ENCODE measurements at places on chromosomes 1 and 21.

GRCh38 chr1:36450919-36451305, 661 bp upstream of the OSCP1 start:
- no peak for DNase-seq

DNA sequence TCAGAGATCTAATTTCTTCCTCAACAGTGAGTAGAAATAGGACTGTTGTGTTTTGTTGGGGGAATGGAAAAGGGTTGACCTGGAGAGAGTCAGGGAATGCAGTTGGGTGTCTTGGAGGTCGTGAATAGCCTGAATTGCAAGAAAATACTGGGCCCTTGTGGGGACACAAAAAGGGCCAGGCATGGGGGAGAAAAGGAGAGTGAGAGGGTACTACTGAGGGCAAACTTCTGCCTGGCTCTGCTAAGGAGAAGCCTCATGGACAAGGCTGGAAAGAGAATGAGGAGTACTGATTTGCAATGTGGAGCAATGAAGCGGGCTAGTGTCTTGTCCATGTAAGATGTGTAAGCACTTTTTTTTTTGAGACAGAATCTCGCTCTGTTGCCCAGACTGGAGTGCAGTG, 96.2 kb upstream of the IRF2BP2 start:
- no peak for DNase-seq

- no peak for DNase-seq
These were observed 102.1 kb downstream of the KCND3 start for GRCh38 chr1:111887385-111887784.

DNA sequence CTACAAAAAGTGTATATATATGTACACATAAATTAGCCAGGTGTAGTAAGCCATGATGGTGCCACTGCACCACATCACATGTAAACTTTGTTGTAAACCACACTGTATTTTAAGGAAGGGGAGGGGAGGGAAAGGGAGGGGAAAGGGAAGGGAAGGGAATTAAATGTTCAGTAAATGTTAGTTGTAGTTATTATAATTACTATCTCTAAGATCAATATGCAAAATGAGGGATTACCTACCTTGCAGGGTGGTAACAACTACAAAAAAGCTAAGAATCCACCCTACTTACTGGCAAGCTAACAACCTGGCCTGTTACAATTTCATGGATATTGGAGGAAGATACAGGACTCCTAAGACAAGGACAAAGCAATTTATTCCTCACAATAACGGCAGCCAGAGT, 17.7 kb downstream of the FAF1 start:
- no peak for DNase-seq

DNA sequence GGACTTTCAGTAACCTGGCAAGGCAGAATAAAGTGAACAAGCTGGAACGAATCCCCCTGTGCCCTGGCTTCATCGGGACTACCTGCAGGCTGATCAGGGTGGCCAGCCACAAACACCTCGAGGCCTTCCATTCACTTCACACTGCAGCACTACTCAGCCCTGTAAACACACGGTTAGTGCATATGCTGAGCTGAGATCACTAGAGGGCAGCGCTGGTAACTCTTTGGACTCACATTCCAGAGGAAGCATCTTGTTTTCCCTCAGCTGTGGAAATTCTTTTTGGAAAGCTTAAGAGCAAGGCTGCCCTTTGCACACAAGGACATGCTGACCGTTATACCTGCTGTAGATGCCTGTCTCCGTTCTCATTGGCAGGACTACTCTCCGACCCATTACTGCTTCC, 32.1 kb downstream of the PCSK9 start:
- no peak for DNase-seq

DNA sequence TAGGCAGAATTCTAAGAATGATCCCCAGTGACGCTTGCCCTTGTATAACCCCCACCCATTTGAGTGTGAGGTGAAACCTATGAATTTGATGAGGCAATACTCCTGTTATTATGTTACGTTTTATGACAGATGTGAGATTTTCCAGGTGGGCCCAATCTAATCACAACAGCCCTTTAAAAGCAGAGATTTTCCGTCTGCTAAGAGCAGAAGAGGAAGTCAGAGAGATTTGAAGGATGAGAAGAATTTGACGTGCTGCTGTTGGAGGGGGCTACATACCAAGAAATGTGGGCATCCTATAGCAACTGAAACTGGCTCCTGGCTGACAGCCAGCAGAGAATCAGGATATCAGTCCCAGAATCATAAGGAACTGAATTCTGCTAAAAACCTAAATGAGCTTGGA, 2.4 kb upstream of the SLC19A2 start:
- no peak for DNase-seq

- no peak for DNase-seq
These were observed 70.1 kb upstream of the CASZ1 start for GRCh38 chr1:10866321-10867093.

GRCh38 chr1:15308135-15308534, 61.1 kb downstream of the FHAD1 start:
- DNase-seq = no peak

DNA sequence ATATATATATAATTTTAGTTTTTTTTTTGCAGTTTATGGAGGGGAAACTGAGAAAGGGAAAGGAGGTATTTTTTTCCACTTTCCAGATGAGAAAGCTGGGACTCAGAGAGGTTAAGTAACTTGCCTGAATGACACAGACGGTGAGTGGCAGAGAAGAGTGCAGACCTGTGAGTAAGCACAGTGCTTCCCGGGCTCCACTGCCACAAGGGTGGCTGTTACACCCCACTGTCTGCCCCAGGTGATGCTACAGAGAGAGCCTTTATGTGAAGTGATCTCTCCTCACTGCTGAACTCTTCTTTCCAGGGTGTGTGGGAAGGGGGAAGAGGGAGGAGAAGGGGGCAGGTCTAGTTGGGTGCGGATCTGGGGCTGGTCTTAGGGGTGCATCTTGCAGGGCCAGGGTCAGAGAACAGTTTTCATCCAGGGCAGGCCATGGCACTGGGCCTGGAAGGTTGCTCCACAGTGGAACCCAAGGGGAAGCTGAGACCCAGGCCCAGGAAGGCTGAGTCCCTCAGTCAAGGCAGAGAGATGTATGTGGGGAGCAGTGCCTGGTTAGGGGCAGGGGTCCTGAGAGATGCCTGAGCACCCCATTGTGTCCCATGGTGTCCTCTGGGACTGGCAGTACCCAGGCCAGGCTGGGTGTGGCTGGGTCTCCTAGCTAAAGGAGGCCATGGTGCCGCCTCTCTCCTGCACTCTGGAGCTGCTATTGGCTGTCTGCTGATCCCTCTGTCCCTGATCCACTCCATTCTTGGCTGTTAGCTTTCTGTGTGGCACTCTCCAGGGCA, 357.5 kb downstream of the PTPRU start:
- DNase-seq = no peak

DNA sequence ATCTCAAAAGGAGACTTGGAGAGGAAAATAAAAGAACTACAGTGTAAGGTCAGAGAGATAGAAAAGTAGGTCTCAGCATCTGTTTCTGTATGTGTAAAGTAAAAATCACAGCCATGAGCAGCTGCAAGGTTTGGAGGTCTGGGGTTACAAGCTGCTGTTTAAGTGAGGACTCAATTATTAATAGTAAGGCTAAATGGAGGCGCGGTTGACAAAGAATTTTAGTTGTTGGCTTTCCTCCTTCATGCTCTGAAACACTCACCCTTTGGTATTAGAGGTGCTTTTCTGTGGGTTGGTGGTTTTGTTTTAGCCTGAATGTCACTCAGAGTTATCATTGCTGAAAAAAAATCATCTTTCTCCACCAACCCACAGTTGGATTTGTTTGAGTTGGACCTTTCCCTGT, 59.8 kb upstream of the HAO2 start:
- no peak for DNase-seq

DNA sequence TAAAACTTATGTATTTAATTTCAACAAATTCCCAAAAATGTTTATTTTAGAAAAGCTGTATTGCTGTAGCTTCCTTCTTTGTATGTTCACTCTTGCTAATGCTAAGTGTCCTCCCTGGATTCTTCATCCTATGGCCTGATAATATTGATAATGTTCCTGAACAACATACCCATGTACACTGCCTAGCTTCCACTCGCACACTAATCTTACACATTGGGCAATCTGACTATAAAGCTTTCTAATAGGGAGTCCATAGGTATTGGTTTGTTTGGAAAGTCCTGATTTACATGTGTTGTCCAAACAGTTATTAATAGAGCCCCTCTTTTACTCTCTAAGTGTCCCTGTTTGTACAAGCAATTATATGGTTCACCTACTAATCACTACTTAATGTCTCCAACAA, 783 bp downstream of the F13B start:
- no peak for DNase-seq

DNA sequence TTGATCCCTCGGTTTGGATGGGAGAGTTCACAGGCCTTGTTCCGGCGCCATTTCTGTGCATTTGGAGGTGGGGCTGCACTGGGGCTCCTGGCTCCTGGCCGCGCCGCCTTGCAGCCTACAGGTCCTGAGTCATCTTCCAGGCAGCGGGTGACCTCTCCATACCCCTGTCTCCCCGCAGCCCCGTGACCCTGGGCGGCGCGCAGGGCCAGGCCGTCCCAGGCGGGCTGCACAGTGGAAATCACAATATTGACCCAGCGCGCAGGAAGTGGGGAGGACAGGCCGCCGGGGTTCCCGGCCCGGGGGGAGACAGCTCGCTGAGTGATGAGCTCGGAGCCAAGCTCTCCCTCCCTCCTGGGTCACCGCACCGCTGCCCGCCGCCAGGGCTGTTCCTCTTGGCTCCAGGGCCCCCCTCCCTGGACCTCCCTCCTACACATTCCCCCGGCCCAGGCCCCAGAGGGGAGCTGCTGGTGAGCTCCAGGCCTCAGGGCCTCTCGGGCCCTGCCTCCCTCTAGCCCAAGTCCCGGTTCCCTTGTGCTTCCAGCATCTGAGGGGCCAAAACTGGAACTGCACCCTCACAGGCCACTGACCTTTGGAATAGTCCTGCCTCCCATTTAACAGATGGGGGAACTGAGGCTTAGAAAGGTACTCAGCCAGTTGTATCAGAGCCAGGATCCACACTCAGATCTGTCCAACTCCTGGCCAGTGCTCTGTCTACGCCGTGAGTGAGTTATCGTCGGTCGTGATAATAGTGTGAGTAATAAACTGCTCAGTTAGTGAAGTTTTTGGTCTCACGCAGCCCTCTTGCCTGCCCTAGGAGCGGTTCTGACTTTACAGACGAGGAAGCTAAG, 142.9 kb upstream of the WNT4 start:
- DNase-seq = no peak

- DNase-seq = no peak
These were observed 287.8 kb upstream of the USP25 start for GRCh38 chr21:15441992-15442391.

DNA sequence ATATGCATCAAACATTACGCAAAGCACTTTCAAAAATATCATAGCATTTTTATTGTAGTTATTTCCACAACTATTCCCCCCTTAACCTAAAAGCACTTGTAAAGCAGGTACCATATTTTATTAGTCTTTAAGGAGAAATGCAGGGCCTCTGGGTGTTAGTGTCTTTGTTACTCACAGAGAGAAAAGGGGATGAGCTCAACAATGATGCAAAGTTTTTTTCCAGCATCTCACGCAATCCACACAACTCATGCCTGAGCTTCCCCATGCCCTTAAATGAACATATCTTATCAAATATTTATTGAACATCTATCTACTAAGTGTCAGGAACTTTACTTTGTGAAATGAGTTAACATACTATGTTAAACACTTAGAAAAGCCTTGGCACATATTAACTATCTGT, 50.6 kb downstream of the BEND5 start:
- no peak for DNase-seq

GRCh38 chr1:180627411-180627810, 4.4 kb upstream of the XPR1 start:
- DNase-seq = no peak

DNA sequence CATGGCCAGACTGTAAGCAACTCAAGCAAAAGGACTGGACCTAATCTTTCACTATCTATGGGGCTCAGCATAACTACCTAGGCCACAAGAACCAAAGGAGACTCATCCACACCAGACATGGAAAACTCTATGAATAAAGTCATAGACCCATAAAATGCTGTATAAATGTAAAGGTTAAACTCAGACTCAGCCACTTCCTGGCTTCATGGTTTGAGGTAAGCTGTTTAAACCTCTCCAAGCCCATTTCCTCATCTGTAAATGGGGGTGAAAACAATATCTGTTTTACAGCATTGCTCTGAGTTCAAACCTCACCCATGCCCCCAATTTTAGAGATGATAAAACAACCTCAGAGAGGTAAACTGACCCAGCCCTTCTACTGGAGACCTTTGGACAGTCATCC, 4.0 kb upstream of the SMIM12 start:
- DNase-seq = no peak

- DNase-seq = no peak
These were observed 8.6 kb downstream of the C1orf35 start for GRCh38 chr1:228094432-228095016.

DNA sequence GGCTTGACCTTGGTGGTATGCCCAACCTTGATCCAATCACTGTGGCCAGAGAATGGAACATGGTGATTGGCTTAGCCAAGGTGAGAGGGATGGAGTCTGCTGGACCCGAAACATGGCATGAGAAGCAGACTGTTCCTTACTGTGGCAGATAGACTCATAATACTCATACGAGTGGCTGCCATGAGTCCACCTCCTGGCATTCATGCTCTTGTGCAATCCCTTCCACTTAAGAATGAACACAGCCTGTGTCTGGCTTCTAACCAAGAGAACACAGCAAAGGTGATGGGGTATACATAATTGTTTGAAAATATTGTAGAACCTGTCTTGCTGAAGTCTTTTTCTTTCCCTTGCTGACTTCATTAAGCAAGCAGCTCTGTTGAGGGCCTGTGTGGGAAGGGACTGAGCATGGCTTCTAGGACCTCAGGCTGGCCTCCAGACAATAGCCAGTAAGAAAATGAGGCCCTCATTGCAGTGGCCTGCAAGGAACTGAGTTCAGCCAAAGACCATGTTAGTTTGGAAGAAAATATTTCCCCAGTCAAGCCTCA, 85.9 kb downstream of the ZNF281 start:
- no peak for DNase-seq

- DNase-seq = no peak
These were observed 163.9 kb downstream of the GABPA start for GRCh38 chr21:25898671-25899070.

DNA sequence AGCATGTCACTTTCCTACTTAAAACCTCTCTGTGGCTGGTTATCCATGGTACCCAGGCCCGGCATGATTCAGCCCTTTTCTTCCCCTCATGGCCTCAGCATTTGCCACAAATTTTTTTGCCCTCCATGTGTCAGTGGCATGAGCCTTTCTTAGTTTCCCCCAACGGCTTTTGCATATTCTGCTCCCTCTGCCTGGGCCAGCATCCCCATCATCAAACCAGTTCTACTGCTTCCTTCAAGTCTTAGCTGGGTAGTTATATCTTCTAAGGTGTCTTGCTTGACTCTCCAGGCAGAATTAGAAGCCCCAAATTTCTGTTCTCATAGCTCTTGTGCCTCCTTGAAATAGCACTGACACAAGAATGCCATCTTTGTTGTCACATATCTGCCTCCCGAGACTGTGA, 127.9 kb downstream of the ELAVL4 start:
- no peak for DNase-seq

DNA sequence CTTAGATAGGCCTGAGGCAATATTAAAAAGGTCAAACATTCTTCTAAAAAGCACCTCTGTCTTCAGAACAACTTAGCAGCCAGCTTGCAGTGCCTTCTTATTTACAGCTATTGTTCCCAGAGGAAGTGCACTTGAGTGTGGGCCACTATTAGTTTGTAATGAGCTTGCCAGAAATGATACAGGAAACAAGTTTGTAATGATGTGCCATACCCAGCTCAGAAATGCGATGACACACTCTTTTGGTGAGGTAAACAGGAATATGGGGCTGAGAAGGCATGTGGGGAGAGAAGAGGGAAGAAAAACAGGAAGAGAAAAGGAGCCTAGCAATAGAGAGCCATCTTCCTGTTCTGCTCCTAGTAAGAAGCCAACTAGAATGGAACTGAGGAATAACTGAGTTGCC, 295.4 kb downstream of the AGBL4 start:
- DNase-seq = no peak
